ENCODE measurements at places on chromosomes 1 and 21.

DNA sequence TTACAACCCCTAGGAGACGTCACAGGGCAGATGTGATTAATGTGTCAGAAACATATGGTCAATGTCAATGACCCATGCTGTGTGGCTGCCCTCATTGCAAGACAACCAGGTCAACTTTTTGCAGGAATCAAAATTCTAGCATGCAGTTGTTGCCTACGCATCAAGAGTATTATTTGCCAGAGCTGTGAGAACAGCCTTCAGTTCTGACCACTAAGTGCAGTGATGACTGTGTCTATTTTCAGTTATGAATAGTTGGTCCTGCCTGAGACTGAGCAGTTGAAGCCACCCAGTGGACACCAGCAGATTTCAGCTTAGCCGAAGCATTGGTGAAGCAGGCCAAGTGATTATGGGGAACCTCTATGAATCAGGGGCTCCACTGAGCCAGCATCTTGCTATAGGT is 47.3 kb downstream of the LYPLAL1 start:
- DNase-seq, result no peak

- DNase-seq, result no peak
Observed at GRCh38 chr1:183029591-183030000, 6.4 kb downstream of the LAMC1 start.

DNA sequence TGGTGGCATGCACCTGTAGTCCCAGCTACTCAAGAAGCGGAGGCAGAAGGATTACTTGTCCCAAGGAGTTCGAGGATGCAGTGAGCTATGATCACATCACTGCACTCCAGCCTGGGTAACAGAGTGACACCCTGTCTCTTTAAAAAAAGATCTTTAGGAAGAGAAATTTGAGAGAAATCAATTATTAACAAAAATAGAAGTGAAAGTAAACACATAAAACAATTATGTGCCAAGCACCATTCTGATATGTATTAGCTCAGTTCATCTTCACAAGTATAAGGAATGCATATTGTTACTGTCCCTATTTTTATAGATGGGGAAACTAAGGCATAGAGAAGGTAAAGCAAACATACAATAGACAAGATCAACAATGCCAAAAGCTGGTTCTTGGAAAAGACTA is 48.1 kb downstream of the MATN1 start:
- no peak for DNase-seq

GRCh38 chr1:22018583-22019559 is 17.4 kb downstream of the CELA3A start:
- DNase-seq, result peak; percentile 94
